ENCODE measurements at places on chromosomes 11 and 22.

DNA sequence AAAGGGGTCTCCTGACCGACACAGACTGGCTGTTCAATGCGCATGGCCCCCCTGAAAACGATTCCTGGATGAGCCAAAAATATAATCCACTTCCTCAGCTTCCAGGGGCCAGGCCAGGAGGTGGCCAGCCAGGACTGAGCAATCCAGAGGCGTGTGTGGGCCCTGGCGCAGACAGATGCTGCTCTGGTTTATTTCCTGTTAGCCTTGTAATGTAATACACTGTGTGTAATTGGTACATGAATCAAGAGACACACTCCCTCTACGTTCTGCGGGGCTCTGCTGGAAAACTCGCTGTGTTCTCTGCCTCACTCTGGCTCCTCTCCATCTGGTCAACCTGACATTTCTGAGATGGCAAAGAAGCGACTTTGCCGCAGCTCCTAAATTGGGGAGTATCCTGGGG is 26.3 kb upstream of the ISX start:
- no peak for DNase-seq

- no peak for DNase-seq
Measured at GRCh38 chr11:30358536-30358935, 35.6 kb downstream of the ARL14EP start.

GRCh38 chr11:64665411-64665821 is 57.6 kb downstream of the NRXN2 start:
- DNase-seq = no peak

- no peak for DNase-seq
Measured at GRCh38 chr11:128695539-128696221, 1.8 kb downstream of the FLI1 start.

- no peak for DNase-seq
Measured at GRCh38 chr11:127631974-127632373, 631.4 kb upstream of the KIRREL3 start.

GRCh38 chr11:130216591-130217132 is 57.1 kb downstream of the ST14 start:
- no peak for DNase-seq
